Colonic mucosa (tissue), 4 donors: ENCODE measurements at places on chromosomes 7 and 10. TPM values are rescaled to one million over a fixed set of nuclear protein-coding genes. Genes with fewer than 3 reads are reported as not detected.

Gene STYXL1
- 32.4 TPM for total RNA-seq

- H3K36me3 ChIP-seq = no peaks in the 10 kb centered on the region
- H3K27me3 ChIP-seq = no peaks in the 10 kb centered on the region
- H3K4me1 ChIP-seq = peaks cover 25% of the 10 kb centered on the region
- DNase-seq = no peak
- H3K4me3 ChIP-seq = no peak overlapping the region
Measured at GRCh38 chr7:44771358-44771757, 22.7 kb downstream of the ZMIZ2 start.

GRCh38 chr7:55427800-55428199 is 62.7 kb downstream of the LANCL2 start:
- no peak overlapping the region for H3K4me3 ChIP-seq
- H3K4me1 ChIP-seq = peaks cover 5% of the 10 kb centered on the region
- no peak overlapping the region for H3K27ac ChIP-seq
- peaks cover 4% of the 10 kb centered on the region for H3K36me3 ChIP-seq

Gene TMEM270
- total RNA-seq = not detected

GRCh38 chr10:124591123-124591495 is 129.5 kb downstream of the LHPP start:
- H3K36me3 ChIP-seq = no peaks in the 10 kb centered on the region
- no peak overlapping the region for H3K27ac ChIP-seq
- H3K27me3 ChIP-seq = no peaks in the 10 kb centered on the region
- H3K4me1 ChIP-seq = peaks cover 9% of the 10 kb centered on the region
- H3K4me3 ChIP-seq = no peak overlapping the region

- DNase-seq = no peak
- no peak overlapping the region for H3K4me3 ChIP-seq
- H3K36me3 ChIP-seq = no peaks in the 10 kb centered on the region
- no peaks in the 10 kb centered on the region for H3K27me3 ChIP-seq
Measured at GRCh38 chr7:10707519-10707918, 266.2 kb upstream of the PHF14 start.

Gene CRTAC1
- total RNA-seq = 0.17 TPM

Gene MYPN
- total RNA-seq = 0.07 TPM

Gene PRRT4
- not detected for total RNA-seq

- H3K4me3 ChIP-seq = peak overlapping the region; percentile 77
- H3K4me1 ChIP-seq = peaks cover 5% of the 10 kb centered on the region
- no peaks in the 10 kb centered on the region for H3K36me3 ChIP-seq
Measured at GRCh38 chr7:101216860-101217387, 457 bp downstream of the PLOD3 start.

DNA sequence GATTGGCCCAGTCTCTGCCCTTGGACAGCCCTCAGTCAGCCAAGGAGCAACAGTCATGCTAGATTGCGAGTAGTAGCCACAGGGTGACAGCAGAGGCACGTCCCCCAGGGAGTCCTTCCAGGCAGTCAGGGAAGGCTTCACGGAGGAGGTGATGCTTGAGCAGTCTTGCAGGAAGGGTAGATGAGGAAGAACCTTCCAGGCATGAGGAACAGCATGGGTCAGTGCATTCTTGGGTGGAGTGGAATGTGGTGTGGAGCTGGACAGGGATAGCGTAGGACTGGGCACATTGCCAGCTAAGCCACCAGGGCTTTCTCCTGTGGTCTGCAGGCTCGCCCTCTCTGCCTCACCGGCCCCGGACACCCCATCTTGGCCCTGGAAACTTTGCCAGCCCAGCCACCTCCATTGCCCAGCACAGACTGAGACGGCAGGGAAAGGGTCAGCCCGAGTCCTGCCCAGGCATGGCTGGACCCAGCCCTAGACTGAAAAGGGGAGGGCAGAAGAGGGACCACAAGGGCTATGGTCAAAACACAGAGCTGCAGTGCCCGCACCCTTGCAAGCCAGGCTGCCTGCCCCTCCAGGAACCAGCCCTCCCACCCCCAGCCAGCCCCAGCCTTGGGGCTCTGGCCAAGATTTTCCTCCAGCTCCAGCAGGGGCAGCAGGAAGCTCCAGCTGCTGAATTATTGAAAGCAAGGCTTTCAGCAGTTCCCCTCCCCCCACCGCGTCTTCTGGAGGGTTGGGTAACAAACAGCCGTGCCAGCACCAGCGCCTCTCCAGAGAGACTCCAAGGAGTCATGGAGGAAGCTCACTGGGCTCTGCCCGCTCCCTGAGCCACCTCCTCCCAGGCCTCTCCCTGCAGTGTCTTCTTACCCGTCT is 18.7 kb downstream of the SRRM3 start:
- H3K27me3 ChIP-seq = no peaks in the 10 kb centered on the region
- no peak for DNase-seq
- no peaks in the 10 kb centered on the region for H3K4me1 ChIP-seq

- H3K36me3 ChIP-seq = no peaks in the 10 kb centered on the region
- no peak overlapping the region for H3K4me3 ChIP-seq
- H3K27ac ChIP-seq = no peak overlapping the region
- DNase-seq = no peak
- no peaks in the 10 kb centered on the region for H3K27me3 ChIP-seq
Measured at GRCh38 chr7:43491984-43492383, 90.9 kb upstream of the STK17A start.

- H3K27ac ChIP-seq = no peak overlapping the region
- H3K27me3 ChIP-seq = no peaks in the 10 kb centered on the region
- H3K4me1 ChIP-seq = no peaks in the 10 kb centered on the region
- H3K4me3 ChIP-seq = no peak overlapping the region
- H3K36me3 ChIP-seq = no peaks in the 10 kb centered on the region
- no peak for DNase-seq
Measured at GRCh38 chr7:148912758-148913541, 28.9 kb upstream of the EZH2 start.

GRCh38 chr7:129210256-129210988 is 14.4 kb upstream of the AHCYL2 start:
- H3K4me3 ChIP-seq = no peak overlapping the region
- no peaks in the 10 kb centered on the region for H3K27me3 ChIP-seq
- H3K36me3 ChIP-seq = no peaks in the 10 kb centered on the region
- H3K27ac ChIP-seq = no peak overlapping the region
- DNase-seq = peak; percentile 81
- no peaks in the 10 kb centered on the region for H3K4me1 ChIP-seq

- H3K36me3 ChIP-seq = no peaks in the 10 kb centered on the region
- H3K27ac ChIP-seq = no peak overlapping the region
- H3K4me1 ChIP-seq = no peaks in the 10 kb centered on the region
Measured at GRCh38 chr7:134470864-134471263, 12.0 kb upstream of the AKR1B1 start.

GRCh38 chr7:136523571-136523970 is 344.9 kb upstream of the CHRM2 start:
- H3K4me1 ChIP-seq = no peaks in the 10 kb centered on the region
- no peak overlapping the region for H3K27ac ChIP-seq
- no peaks in the 10 kb centered on the region for H3K36me3 ChIP-seq
- no peak for DNase-seq
- no peak overlapping the region for H3K4me3 ChIP-seq

Gene CLRN3
- total RNA-seq = 110 TPM

- no peaks in the 10 kb centered on the region for H3K27me3 ChIP-seq
- DNase-seq = no peak
- no peaks in the 10 kb centered on the region for H3K4me1 ChIP-seq
- H3K27ac ChIP-seq = no peak overlapping the region
- peaks cover 6% of the 10 kb centered on the region for H3K36me3 ChIP-seq
- H3K4me3 ChIP-seq = no peak overlapping the region
Measured at GRCh38 chr7:107900496-107901015, 9.6 kb downstream of the DLD start.

DNA sequence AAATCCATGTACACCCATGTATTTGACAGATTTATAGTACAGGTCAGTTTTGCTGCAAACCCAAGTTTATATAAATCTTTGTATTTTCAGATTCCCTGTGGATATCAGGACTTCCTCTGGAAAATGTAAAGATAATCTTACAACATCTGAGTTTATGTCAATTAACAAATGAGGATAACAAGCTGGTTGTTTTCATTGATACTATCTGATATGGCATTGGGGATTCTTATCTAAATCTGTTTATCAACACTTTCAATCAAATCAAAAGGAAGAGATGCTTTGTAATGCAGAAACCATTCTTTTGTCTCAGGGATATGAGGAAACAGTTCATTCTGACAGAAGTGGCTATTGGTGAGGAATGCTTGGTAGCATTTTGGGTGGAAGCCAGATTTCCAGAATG is 64.9 kb upstream of the FAM204A start:
- no peaks in the 10 kb centered on the region for H3K27me3 ChIP-seq
- H3K4me1 ChIP-seq = no peaks in the 10 kb centered on the region
- no peak overlapping the region for H3K4me3 ChIP-seq
- H3K36me3 ChIP-seq = no peaks in the 10 kb centered on the region
- no peak overlapping the region for H3K27ac ChIP-seq

Gene OPN1SW
- not detected for total RNA-seq

DNA sequence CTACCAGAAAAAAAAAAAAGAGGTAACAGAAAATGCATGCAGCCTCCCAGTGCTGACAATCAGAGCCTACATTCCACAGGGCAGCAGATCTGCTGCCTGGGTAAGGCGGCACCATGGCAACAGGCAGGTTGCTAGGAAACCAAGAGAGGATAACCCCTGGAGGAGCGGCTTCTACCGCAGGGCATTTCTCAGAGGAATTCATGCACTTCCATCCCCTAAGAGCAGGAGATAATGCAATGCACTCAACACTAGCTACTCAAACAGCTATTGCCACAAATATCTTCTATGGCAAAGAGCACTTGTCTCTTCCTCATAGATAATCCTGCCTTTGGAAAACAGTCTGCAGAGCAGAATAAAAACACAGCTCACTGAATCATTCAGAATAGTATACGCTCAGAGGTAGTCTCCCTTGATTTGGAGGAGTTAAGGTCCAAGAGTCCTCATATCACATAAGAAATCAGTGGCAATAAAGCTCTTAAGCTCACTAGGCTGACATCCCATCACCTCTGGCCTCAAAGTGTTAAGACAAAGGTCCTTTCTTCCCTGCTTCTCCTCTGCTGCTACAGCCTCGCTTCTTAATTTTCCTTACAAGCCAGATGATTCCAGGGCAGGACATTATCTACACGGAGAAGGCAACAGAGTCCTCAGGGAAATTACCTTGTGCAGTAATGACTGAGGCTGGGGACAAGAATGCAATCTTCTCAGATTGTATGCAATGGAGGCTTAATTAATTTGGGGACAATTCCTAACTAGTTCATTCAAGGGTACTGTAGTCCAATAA is 10.7 kb downstream of the PSAP start:
- no peak overlapping the region for H3K27ac ChIP-seq
- peak; percentile 58 for DNase-seq
- H3K4me1 ChIP-seq = peaks cover 12% of the 10 kb centered on the region

- no peak overlapping the region for H3K27ac ChIP-seq
- H3K4me1 ChIP-seq = no peaks in the 10 kb centered on the region
- no peak overlapping the region for H3K4me3 ChIP-seq
- no peaks in the 10 kb centered on the region for H3K27me3 ChIP-seq
Measured at GRCh38 chr10:58404001-58404400, 18.8 kb downstream of the TFAM start.

- H3K4me3 ChIP-seq = no peak overlapping the region
- no peaks in the 10 kb centered on the region for H3K4me1 ChIP-seq
- DNase-seq = peak; percentile 81
- no peaks in the 10 kb centered on the region for H3K36me3 ChIP-seq
Measured at GRCh38 chr7:29189743-29190201, 4.8 kb upstream of the CHN2 start.

DNA sequence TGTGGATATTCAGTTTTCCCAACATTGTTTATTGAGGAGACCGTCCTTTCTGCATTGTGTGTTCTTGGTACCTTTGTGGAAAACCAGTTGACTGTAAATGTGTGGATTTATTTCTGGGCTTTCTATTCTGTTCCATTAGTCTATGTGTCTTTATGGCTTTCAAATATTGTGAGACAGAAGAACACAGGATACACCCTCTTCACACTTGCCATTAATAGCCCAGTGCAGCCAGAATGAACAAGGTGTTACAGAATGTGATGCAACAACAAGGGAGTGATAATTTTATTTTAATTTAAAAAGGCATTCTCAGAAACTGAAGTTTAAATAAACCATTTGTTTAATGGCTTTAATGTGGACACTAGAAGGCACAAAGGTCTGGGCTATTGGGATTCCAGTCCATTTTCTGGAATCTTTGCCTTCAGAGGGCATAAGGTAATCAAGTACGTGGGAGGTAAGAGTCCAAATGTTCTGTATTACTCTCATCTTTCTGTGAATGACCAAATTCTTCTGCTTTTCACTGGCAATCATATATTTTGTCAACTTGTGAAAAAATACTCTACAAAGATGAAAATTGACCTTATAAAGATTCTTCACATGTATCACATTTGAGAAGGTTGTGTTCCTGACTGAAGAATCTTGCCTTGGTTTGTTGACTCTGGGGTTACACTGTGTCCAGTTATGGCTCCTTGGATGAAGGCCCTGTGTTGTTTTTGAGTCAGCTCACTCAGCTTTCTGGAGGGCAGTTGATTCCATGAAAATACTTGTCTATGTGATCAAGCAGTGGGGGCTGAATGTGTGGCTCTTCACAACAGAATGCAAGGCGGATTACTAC is 962.7 kb downstream of the LRMDA start:
- no peaks in the 10 kb centered on the region for H3K4me1 ChIP-seq
- no peak overlapping the region for H3K27ac ChIP-seq
- H3K36me3 ChIP-seq = no peaks in the 10 kb centered on the region
- H3K27me3 ChIP-seq = no peaks in the 10 kb centered on the region

DNA sequence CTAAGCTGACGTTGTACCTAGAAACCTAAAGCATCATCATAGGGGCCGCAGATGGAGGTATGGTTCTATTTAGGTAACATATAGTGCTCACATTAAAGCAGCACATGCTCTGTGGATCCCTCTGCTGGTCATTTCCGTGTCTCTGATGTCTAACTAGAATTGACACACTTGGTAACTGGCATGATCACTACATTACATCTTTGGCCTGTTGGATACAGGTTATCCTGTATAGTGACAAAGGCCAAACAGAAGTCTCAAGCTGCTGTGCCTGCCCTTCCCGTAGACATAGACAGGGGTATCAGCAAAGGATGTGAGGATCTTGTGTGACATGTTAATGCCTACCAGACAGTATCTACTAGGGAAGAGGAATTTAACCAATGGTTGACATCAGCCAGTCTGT is 51.2 kb downstream of the KIF5B start:
- no peaks in the 10 kb centered on the region for H3K36me3 ChIP-seq
- H3K4me3 ChIP-seq = no peak overlapping the region
- peak; percentile 46 for DNase-seq
- no peaks in the 10 kb centered on the region for H3K4me1 ChIP-seq
- H3K27ac ChIP-seq = no peak overlapping the region

DNA sequence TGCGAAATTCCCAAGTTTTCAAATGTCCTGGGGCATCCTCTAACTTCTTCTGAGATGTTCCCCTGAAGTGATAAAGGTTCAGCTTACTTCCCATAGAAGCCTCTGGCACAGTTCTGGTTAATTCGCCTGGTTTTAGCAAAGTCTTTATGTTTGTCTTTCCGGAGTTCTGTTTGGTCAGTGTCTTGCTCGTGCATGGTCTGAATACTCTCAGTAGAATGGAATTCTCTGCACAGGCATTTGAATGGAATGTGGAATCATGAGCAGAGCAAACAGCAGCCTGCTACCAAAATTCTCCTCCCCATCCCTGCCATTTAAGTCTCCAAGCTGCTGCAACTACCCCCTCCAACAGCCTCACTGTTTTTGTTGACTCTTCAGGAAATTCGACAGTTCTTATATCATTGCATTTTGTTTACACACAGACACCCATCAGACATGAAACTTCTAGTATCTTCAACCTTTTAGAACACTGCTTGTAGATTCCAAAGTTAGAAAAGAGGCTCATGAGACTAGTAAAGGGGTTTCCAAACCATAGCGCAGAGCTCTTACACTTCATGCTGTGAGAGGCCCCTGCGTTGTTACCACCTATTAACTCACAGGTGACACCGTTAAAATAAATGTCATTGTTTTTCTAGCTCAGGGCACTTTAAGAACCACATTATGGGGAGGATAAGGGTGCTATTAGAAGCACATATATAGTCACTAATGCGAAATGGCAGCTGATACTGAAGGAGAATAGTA is 129.7 kb downstream of the PLCE1 start:
- no peak for DNase-seq
- no peaks in the 10 kb centered on the region for H3K36me3 ChIP-seq
- H3K4me3 ChIP-seq = no peak overlapping the region
- no peaks in the 10 kb centered on the region for H3K27me3 ChIP-seq
